Ovary (tissue), 10 donors: ENCODE measurements at places on chromosomes 11 and 22. TPM values are rescaled to one million over a fixed set of nuclear protein-coding genes. Genes with fewer than 3 reads are reported as not detected.

DNA sequence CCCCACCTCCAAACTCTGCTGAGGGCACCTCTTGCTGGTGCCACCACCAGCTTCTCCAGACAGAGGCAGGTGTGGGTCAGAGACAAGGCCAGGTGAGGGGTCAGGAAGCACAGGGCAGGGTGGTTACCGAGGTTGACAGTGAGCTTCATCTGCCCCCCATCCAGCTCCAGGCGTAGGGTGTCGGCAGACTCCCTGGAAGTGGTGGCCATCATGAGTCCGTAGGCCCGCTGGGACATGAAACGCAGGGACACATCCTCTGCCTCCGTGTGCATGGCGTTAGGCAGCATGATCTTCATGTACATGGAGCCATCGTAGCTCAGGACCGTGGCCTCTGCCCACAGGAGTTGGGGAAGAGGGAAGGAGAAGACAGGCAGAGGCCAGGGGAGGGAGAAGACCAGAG, 62.8 kb downstream of the NRXN2 start:
- no peaks in the 10 kb centered on the region for H3K27me3 ChIP-seq
- no peaks in the 10 kb centered on the region for H3K4me1 ChIP-seq
- no peak overlapping the region for H3K27ac ChIP-seq
- no peak for DNase-seq
- H3K36me3 ChIP-seq = no peaks in the 10 kb centered on the region

DNA sequence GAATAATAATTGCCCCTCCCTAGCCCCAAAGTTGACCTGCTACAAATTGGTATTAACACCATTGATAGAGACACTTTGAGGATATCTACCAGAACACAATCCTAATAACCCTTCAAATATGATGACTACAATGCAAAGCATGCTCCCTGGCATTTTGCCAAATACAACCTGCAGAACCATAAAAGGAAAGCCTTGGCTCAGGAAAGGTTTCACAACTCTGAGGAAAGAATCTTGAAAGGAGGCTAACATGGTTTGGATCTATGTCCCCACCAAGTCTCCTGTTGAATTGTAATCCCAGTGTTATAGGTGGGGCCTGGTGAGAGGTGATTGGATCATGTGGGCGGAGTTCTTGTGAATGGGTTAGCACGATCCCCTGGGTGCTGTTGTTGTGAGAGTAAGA, 140.4 kb upstream of the ARHGAP42 start:
- no peaks in the 10 kb centered on the region for H3K27me3 ChIP-seq
- DNase-seq = no peak
- H3K4me3 ChIP-seq = no peak overlapping the region
- no peaks in the 10 kb centered on the region for H3K4me1 ChIP-seq
- H3K36me3 ChIP-seq = no peaks in the 10 kb centered on the region

DNA sequence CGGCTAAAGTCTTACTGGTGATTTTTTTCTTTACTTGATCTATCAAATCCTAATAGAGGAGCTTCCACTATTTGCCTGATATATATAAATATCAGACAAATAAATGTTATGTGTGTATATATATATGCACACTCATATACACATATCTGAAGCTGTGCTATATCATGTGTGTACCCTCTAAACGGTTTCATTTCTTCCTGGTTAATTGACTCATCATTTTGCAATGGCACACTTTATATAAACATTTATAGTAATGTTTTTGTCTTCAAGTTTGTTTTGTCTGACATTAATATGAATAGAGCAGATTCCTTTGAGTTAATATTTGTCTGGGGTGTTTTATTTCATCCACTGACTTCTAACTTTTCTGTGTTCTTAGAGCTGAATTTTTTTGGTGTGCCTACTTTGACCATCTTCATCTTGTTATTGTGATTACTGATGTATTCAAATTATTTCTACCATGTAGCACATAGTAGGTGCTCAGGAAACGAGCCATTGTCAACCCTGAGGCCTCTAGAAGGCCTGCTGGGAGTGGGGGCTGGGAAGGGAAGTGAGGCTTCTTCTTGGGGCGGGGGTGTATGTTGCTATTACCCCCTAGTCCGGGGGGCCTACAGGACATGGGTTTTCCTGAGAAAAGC, 82.6 kb downstream of the LRRC32 start:
- H3K27me3 ChIP-seq = no peaks in the 10 kb centered on the region
- no peak overlapping the region for H3K27ac ChIP-seq
- no peak for DNase-seq
- no peaks in the 10 kb centered on the region for H3K36me3 ChIP-seq

- no peak overlapping the region for H3K4me3 ChIP-seq
- no peaks in the 10 kb centered on the region for H3K4me1 ChIP-seq
- no peaks in the 10 kb centered on the region for H3K36me3 ChIP-seq
- H3K27ac ChIP-seq = no peak overlapping the region
- no peak for DNase-seq
Measured at GRCh38 chr22:33971561-33971961, 51.3 kb upstream of the LARGE1 start.

DNA sequence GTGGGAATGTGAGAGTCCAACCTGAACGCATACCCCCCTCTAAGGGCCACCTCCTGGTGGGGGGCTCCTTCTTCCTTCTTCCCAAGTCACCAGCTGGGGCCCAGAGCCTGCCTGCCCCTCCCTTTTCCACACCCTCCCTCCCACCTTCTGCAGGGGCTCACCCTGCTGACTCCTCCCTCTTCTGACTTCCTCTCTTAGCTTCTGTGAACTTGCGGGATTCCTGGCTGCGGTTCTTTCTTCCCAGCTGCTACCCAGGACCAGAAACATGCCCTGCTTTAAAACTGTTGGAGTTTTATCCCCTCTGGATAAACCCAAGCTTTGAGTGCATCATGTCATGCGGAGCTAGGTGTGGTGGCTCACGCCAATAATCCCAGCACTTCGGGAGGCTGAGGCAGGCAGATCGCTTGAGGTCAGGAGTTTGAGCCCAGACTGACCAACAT, 10.2 kb downstream of the LRRC74B start:
- DNase-seq = no peak
- no peaks in the 10 kb centered on the region for H3K4me1 ChIP-seq
- no peak overlapping the region for H3K4me3 ChIP-seq
- no peaks in the 10 kb centered on the region for H3K36me3 ChIP-seq
- no peak overlapping the region for H3K27ac ChIP-seq

GRCh38 chr22:43256569-43256968, 69.6 kb upstream of the TTLL12 start:
- H3K4me1 ChIP-seq = peaks cover 17% of the 10 kb centered on the region
- no peak for DNase-seq
- H3K27ac ChIP-seq = no peak overlapping the region
- no peaks in the 10 kb centered on the region for H3K27me3 ChIP-seq

DNA sequence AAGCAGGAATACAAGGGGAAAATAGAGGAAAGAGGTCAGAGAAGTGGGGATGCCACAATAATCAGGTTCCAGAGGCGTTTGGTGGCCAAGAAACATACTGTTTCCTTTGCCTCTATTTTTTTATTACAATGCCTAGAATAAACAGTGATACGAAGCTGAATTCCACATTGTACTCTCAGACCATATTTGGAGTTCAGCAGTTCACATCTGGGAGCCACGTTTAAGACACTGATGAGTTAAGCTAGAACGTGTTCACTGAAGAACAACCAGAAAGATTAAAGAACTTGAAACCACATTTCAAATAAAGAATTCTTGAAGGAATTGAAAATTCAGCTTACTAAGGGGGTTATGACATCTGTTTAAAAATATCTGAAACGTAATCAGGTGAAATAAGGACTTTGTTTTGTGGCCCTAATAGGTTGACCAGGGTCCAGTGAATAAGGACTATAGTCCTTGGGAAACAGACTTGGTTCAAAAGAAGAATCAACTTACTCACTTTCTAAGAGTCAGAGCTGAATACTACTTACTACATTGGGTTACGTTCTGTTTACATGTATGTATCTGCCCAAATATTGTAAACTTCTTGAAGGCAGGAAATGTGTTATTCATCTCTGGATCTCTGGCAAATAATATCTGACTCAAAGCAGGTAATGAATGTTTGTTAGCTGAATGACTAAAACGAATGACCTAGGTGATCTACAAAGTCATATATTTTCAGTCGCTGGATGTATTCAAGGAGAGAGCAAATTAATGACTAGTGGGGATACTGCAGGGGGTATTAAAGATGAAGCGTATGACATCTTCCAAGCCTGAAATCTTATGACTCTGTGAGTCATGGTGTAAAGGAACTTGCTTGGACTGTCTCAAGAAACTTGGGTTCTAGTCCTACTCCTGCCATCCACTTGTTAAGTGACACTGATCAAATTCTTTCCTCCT, 247.0 kb upstream of the NARS2 start:
- no peak for DNase-seq
- no peaks in the 10 kb centered on the region for H3K36me3 ChIP-seq
- no peak overlapping the region for H3K27ac ChIP-seq
- peaks cover 4% of the 10 kb centered on the region for H3K4me1 ChIP-seq
- no peak overlapping the region for H3K4me3 ChIP-seq
- H3K27me3 ChIP-seq = no peaks in the 10 kb centered on the region

The SLC25A1 gene
- total RNA-seq = 63.9 TPM
